ENCODE measurements at places on chromosomes 3 and 15.

- DNase-seq = no peak
Measured at GRCh38 chr3:182292591-182292990, 500.7 kb upstream of the ATP11B start.

GRCh38 chr15:100394736-100395440, 53.1 kb upstream of the ADAMTS17 start:
- no peak for DNase-seq

DNA sequence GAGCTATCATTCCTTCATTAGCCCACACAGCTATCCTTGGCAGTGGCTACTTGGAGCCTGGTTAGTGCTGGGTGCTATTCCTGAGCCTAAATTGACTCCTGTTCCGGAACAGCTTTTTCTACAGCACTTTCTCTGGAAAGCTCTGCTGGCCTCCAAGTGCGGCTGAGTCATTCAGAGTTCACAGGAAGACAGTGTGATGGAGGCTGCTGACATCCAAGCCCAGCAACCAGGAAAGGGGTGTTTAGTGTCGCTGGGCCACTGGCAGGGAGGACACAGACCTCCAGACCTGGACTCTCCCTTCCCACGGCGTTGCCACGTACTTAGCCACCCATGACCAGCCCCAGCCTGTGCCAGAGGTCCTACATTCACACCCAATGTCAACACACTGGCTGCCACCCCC, 28.7 kb downstream of the CACNA2D2 start:
- no peak for DNase-seq

- DNase-seq = no peak
Measured at GRCh38 chr3:170220871-170221270, 1.4 kb upstream of the PRKCI start.

- DNase-seq = no peak
Measured at GRCh38 chr3:18144571-18144970, 280.6 kb downstream of the SATB1 start.

Data from stimulated activated effector memory CD8-positive, alpha-beta T cell treated with anti-CD3 and anti-CD28 coated beads, Interleukin-12 subunit alpha, Interleukin-12 subunit beta, amount 100 ng/mL, for 72 hours (primary cell).